ENCODE measurements at places on chromosomes 11 and 22.

DNA sequence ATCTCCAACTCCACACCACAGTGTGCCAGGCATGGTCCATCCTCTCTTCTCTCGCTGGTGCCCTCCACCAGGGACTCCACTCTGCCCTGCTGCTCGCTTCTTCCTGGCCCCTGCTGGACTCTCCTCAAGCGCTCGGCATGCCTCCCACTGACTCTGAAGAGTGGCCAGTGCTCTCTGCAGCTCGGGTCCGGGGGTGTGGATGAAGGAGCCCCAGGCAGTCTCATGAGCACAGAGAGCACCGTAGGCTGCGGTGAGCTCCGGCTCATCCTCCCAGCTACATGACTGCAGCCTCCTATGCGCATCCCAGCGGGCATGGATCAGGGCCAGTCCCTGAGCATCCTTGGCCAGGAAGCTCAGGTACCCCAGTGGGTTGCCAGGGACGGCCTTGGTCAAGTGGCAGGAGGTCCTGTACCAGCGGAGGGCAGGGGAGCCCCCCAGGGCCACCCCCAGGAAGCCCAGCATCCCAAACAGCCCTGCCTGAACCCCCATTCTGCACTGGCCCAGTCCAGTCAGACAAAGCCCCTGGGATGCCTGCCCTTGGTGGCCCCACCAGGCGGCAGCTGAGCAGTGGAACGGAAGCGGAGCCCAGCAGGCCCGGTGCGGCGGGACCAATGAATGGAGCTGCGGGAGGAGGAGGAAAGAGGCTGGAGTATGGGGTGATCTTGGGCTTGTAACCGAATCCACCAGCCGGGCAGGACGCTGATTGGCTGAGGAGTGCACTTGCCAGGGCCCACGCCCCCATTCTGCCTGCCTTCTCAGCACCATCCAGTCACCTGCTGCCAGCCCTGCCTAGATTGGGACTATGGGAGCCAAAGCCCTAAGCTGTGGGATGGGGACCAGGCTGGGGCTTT, at the start of gene PLA2G3:
PLA2G3 (minus strand) TSS at position 643 of the 851 bp plus-strand sequence; CDS start at position 489, 154 bp downstream.
- no peak for DNase-seq

GRCh38 chr22:19680287-19680881, 33.9 kb upstream of the SEPTIN5 start:
- DNase-seq, result no peak

DNA sequence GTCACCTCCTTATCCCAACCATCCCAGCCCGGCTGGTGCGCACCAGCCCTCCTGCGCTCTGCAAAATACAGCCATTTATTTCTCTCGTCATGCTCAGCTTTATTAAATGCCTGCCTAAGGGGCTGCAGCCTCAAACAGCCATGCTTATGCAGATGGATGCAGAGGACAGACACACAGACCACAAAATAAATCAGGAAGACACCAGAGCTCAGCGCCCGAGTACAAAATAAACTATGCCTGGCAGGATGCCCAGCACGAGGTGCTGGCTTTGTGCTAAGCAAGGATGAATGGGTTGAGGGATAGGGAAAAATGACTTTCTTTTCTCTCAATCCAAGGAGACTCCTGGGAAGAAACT, 70.5 kb downstream of the RPUSD4 start:
- DNase-seq, result no peak

DNA sequence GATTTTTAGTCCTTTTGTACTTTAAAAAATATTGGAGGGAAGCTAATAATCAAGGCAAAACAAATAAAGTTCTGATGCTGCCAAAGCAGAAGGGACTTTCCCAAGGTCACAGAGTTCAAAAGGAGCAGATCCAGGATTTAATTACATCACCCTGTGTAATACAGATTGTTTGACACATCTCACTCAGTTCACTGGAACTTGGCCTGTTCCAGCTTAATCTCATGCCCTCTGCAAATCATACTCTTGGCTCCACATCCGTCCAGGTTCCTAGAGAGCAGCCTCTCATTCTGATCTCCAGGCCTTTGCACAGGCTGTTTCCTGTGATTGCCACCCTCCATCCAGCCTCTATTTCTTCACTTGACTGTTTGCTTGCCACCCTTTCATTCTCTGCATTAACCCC, 151.7 kb downstream of the SPON1 start:
- no peak for DNase-seq

GRCh38 chr22:30386960-30387827, at the start of gene RNF215:
Gene RNF215 (minus strand): TSS chr22:30387411. CDS start chr22:30387313, 98 bp downstream.
- DNase-seq, result peak; percentile 71

GRCh38 chr22:44020981-44021380, 3.1 kb upstream of the PARVB start:
- DNase-seq, result no peak

- no peak for DNase-seq
Measured at GRCh38 chr11:95711945-95712221, 77.7 kb downstream of the FAM76B start.

GRCh38 chr22:46239261-46240048, 10.6 kb downstream of the CDPF1 start:
- no peak for DNase-seq

GRCh38 chr22:47576908-47577307, 814.5 kb downstream of the TBC1D22A start:
- no peak for DNase-seq

- DNase-seq, result no peak
Measured at GRCh38 chr11:72580642-72580950, 93.6 kb downstream of the PDE2A start.

GRCh38 chr11:16606784-16607674, 131.4 kb upstream of the C11orf58 start:
- no peak for DNase-seq

- DNase-seq, result no peak
Measured at GRCh38 chr11:63719001-63719400, 37.7 kb downstream of the RTN3 start.

DNA sequence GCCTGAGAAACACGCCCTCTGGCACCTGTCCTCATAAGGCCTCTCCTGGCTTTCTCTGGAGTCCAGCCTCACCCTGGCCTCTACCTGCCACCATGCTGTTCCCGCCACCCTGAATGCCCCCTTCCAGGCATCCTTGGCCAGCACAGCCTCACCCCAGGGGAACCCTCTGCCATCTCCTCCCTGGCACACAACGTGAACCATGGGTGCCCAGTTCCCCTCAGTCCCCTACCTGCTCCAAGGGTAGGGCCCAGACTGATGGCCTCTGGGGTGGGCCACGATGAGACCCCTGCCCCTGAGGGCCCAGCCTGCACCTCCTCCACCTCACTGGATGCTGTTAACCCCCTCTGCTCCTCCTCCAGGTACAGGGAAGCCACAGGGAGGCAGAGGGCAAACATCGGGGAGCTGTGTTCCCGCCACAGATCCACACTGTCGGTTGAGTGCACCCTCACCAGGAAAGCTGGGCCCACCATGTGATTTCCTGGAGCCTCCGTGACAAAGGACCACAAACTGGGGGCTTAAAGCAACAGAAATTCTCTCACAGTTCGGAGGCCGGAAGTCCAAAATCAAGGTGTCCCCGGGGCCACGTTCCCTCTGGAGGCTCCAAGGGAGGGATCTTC, 169.6 kb downstream of the BRD1 start:
- no peak for DNase-seq

DNA sequence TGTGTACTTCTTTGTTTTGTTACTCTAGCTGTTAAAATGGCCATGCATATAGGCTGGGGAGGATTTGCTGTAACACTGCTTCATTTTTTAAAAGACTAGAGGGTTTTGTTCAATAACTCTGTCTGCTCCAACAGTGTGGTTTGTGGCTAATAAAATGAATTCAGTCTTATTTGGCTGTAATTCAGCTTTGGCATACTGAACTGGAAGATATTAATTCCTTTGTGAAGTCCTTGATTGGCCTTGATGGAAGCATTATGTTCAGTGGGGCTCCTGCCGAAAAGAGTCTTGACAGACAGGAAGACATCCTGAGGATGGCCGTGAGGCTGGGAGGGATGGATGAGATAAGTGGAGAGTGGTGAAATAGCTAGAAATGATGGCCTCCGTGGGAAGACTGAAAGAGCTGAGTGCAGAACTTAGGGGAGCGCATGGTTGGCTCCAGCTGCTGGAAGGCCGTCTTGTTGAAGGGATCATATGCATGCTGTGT, 44.8 kb upstream of the MYO18B start:
- DNase-seq, result no peak

GRCh38 chr11:33751878-33752277, 15.7 kb upstream of the CD59 start:
- no peak for DNase-seq

DNA sequence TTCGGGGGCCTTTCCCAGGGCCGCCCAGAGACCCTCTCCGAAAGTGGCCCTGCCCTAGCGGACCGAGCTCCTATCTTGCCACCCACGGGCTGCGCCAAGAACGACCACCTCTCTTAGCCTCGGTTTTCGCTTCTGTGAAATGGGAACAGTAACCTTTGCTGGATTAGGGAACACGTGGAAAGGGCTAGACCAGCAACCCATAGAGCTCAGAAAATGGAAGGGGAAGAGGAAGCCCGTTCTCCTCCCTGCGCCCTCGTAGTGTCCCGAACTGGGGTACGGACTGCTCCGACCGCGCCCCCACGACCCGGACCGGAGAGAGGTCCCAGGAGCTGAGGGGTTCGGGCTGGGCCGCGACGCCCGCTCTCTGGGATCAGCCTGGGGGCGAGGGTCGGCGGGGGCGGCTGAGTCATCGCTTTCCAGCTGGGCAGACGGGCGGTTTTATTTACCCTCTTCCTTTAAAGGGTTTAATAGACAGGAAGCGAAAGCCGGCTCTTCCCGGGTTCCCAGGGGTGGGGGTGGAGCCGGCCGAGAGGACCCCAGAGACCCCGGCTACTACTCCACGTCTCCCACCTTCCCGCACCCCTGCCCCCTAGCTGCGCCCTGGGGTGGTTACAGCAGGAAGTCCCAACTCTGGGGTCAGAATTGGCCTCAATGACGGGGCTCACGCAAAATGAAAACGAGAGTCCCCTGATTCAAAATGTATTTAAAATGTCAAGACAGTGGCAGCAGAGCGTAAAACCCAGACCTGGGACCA, 907 bp upstream of the PHLDA2 start:
- peak; percentile 37 for DNase-seq

GRCh38 chr11:27075192-27075591, 34.6 kb downstream of the BBOX1 start:
- DNase-seq, result no peak

DNA sequence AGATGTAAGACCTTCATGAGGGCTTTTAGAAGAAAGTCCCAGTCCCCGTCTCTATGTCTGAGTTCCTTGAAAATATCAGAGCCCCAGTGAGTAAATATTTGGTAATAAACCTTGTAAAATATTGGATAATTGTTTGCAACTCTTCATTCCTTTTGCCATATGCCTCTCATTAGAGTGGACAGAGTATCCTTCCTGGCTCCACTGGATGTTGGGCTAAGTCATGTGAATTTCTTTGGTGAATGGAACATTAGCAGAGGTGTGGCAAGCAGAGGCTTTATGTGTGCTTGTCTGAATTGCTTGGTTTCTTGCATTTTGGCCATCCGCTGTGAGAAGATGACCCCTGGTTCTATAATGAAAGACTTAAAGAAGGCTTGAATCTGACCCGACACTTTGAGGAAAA, 490.3 kb downstream of the METTL15 start:
- DNase-seq, result no peak

DNA sequence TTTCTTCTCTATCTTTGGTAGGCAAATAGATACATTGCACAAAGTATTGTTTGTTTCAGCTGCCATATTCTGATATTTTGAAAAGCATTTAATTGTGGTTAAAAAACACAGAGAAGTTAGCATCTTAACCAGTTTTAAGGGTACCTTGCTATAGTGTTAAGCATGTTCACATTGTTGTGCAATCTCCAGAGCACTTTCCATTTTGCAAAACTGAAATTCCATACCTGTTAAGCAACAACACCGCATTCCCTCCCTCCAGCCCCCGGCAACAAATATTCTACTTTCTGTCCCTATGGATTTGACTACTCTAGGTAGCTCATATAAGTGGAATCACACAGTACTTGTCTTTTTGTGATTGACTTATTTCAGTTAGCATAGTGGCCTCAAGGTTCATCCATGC, 33.9 kb downstream of the CNTF start:
- no peak for DNase-seq

- no peak for DNase-seq
Measured at GRCh38 chr11:44307340-44308099, 2.4 kb downstream of the ALX4 start.

DNA sequence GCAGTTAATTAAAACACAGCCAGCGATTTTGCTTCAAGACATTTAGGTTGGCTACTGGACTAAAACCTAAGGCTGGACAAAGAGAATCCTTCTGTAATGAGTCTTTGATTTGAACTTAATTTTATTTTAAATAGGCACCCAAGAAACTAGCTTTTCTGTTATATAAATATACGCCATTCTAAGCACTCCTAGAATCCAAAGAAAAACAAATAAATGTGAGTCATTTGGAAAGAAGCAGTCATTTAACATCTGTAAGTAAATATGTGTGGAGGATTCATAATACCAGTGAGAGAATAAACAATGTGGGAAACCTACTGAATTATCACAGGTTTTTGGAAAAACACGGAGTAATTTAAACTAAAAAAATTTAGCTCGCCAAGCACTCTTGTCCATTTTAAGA, 1.2 kb upstream of the TECTA start:
- no peak for DNase-seq

DNA sequence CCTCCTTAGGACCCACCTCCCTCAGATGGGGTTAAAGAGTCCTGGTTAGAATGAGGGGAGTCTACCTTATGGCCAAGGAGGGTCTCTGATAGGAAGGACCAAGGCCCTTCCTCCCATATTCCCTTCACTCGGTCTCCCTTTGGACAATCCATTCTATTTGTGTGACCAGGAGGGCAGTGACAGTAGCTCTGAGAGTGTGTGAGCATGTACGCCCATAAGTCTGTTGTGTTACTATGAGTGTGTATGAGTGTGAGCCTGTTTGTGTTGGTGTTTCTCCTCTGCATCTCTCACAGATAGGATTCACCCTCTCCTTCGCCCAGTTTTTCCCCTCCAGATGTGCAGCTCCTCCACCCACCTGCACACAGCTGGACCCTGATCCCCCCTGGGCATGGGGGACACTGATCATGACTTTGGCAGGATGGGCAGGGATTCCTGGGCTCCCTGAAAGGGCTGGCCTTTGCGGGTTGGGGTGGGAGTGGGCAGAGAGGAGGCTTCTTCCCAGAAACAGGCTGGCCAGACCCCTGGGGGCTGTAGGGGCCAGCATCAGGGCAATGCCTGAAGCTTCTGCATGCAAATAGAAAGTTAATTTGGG, 14.5 kb downstream of the PHLDB1 start:
- DNase-seq, result no peak

DNA sequence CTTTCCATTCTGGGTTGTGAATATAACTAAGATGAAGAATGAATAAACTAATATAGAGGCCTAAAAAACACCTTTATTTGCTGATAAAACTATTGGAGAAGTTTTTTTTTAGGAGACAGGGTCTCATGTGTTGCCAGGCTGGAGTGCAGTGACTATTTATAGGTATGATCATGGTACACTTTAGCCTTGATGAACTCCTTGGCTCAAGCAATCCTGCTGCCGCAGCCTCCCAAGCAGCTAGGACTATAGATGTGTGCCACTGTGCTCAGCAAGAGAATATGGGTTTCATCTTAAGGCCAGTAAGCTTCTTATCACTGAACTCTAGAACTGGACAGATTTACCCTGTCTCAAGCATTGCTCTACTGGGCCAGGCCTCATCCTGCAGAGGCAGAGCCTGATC, 26.6 kb downstream of the CCDC90B start:
- no peak for DNase-seq
